ENCODE measurements at places on chromosomes 1 and 21. TPM values are rescaled to one million over a fixed set of nuclear protein-coding genes. Genes with fewer than 3 reads are reported as not detected.

The MFAP2 gene
- 4.2 TPM for total RNA-seq

DNA sequence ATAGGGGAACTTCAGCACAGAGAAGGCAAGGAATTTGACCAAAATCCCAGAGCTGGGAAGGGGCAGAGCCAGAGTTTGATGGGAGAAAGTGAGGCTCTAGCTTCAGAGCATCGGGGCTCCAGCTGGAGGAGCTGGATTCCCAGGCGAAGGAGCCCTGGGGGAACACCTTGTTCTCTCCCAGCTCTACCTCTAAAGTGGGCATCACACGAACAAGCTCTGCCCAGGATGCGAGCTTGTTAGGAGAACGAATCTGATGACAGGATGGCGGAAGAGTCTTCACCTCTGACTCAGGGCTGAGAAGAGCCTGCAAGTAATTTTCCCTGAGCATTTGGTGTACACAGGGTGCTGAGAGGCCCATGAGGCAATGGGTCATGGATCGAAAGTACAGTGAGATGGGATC lies 22.0 kb downstream of the TNNT2 start:
- DNase-seq: no peak

DNA sequence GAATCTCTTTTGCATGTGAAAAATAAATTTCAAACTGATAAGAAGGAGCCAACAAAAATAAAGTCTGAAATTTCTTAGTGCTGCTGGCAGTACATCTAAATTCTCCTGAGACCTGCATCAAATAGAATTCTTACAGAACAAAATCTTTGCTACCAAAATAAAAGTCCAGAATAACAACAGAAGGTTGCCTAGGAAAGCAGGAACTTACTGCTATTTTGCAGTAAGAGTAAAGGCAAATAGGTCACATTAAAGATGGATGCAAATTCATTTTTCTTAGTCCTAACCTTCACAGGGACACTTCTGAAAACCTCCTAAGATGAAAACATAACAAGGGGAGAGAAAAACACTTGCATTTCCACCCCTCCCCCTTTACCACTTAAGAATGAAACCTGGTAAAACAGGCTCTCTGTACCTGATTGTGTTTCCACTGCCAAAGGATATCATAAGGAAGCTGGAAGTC lies 59.0 kb downstream of the RUSC1 start:
- DNase-seq: no peak

The ACTRT2 gene
- not detected for total RNA-seq

The LRRC71 gene
- total RNA-seq: not detected

All from esophagus squamous epithelium (tissue), 5 donors.